ENCODE measurements at places on chromosomes 3 and 15. TPM values are rescaled to one million over a fixed set of nuclear protein-coding genes. Genes with fewer than 3 reads are reported as not detected.
A peak's percentile ranks its signal among the peaks of the same experiment; 100 is the strongest.

DNA sequence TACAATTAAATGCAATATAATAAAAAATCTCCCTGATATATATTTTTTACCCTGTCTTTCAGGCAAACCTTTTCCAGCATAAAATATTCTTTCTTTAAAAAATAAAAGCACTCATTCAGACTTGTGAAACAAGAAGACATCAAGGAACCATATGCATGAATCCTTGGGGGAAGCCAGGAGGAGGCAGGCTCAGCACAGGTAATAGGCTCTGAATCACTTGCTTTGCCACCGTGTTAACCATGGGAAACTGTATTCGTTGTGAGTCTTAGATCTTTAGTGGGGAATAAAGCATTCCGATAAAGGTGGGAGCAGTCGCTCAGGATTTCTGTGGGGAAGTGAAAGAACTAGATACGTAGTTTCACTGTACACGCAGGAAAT, 42.4 kb downstream of the FBN1 start:
- DNase-seq: no peak

GRCh38 chr3:168709073-168709472, 613.3 kb upstream of the GOLIM4 start:
- DNase-seq: no peak

DNA sequence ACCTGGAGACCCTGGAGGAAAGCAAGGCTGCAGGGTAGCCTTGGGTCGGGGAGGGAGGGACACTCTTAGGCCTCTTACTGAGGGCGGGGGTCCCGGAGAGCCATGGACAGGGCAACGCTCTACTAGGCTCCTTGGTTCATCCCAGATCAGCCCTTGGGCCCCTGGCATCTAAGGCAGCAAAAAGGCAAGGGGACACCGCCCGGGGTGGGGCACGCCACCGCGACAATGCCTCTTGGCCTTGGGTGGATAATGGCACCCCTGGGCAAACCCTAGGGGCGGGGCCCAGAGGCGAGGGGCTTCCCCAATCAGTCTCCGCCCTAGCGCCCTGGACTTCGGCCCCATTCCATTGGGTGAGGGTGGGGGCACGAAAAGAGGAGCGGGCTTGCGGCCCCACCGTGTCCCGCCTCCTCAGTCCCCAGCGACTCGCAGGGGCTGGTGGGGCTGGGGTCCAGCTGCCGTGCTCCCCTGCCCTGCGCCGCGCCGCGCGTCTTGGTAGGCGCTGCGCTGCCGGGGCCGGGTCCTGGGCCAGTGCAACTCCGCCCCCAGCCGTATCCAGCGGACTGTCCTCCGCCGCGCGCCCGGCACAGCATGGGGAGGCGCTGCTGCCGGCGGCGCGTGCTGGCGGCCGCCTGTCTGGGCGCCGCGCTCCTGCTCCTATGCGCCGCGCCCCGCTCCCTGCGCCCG, at the start of gene CHST13:
Gene CHST13 (plus strand): TSS at position 411 of the 684 bp plus-strand sequence. CDS start 178 bp downstream, at position 589.
- peak; percentile 86 for DNase-seq

- DNase-seq: peak; percentile 89
Measured at GRCh38 chr3:151838574-151839312, 24.8 kb downstream of the AADAC start.

GRCh38 chr3:107201146-107201545, 176.1 kb upstream of the CCDC54 start:
- DNase-seq: no peak

- DNase-seq: no peak
Measured at GRCh38 chr3:168624892-168625448, 529.2 kb upstream of the GOLIM4 start.

- no peak for DNase-seq
Measured at GRCh38 chr3:30141927-30142326, 464.5 kb upstream of the TGFBR2 start.

AQR gene
- 31.0 TPM for total RNA-seq

All from hepatocyte (in vitro differentiated cells).